ENCODE measurements at places on chromosomes 4 and X.

DNA sequence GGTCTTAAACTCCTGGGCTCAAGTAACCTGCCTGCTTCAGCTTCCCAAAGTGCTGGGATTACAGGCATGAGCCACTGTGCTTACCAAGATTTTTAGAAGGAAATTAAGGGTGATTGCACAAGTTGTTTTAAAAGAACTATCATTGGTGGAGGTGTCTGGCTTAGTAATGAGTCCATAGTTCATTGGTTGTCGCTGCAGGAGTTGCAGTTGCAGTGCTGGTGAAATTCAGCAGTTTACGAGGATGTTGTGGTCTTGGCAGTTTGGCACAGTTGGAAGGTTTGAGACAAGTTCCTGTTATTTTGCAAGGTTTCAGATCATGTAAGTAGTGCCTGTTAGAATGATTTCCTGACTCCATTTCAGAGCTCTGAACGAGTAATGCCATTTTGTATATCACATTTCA, 48.1 kb downstream of the RAB40AL start:
- DNase-seq, result no peak

- no peak for DNase-seq
Observed at GRCh38 chrX:17036171-17036961, 89.9 kb downstream of the REPS2 start.

DNA sequence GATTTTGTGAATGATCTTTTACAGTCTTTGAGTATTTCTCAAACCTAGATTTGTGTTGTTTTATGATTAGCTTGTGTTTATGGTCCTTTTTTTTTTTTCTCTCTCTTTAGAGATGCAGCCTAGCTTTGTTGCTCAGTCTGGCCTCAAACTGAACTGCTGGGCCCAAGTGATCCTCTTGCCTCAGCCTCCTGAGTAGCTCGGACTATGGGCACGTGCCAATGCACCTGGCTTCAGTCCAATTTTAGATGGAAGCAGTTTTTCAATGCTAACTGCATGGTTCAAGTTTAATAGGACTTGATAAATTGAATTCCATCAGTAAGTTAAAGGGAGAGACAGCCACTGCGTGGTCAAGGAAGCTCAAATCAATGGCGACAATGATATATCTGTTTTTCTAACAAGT, 3.8 kb upstream of the FGG start:
- no peak for DNase-seq

DNA sequence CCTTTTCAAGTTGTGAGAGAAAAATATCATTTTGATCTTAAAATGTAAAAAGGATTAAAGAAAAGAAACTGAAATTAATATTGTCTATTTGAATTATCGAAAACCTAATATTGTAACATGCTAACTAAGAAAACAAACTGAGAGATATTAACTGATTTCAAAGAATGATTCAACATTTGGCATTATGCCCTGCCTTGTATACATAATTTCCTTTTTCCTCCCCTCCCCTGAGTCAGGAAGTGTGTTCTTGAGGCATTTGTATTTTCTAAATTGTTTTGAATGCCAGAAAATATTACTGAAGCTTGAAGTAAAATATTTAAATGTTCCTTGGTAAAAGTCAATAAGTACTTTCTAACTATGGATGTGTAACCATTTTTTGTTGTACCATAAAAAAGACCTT, 49.4 kb downstream of the RPS6KA3 start:
- peak; percentile 77 for DNase-seq

- DNase-seq, result no peak
Observed at GRCh38 chr4:3075652-3075981, 1.1 kb downstream of the HTT start.

- no peak for DNase-seq
Observed at GRCh38 chrX:102745513-102745856, 24.9 kb downstream of the GPRASP3 start.

GRCh38 chr4:99215521-99215920, 3.5 kb downstream of the ADH6 start:
- DNase-seq, result no peak

- DNase-seq, result peak; percentile 70
Observed at GRCh38 chr4:97720869-97721432, 422.3 kb downstream of the STPG2 start.

DNA sequence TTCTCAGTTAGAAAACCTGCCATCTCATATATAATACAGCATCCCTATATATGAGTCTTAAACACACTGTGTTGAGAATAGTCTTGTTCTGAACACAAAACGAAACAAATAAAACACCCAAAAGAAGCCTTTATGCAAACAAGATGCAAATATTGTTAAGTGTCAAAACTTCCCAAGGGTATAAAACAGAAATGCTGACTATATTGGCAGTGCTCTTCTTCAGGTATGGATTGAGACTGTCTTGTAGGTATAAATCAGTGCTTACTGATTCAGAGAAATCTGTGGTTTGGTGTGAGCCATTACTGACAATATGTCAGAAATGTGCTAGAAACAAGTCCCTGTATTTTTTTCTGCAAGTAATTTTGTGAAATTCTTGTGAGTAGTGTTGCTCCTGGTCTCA, 82.8 kb upstream of the CTSO start:
- no peak for DNase-seq

DNA sequence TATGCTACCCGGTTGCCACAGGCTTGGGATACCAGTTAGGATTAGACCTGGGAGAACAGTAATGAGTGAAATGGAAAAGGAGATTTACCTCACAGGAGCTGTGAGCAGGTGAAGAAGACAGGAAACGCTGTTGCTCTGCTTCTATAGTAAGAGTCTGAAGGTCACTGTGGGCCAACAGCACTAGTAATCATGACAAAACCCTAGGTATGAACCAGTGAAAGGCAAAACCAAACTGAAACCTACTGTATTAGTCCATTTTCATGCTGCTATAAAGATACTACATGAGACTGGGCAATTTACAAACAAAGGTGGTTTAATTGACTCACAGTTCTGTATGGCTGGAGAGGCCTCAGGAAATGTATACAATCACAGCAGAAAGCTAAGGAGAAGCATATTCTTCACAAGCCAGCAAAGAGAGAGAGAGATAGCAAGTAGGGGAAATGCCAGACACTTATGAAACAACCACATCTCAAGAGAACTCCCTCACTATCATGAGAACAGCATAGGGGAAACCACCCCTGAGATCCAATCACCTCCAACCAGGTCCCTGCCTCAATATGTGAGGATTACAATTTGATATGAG, 736.7 kb upstream of the INTU start:
- DNase-seq, result no peak

DNA sequence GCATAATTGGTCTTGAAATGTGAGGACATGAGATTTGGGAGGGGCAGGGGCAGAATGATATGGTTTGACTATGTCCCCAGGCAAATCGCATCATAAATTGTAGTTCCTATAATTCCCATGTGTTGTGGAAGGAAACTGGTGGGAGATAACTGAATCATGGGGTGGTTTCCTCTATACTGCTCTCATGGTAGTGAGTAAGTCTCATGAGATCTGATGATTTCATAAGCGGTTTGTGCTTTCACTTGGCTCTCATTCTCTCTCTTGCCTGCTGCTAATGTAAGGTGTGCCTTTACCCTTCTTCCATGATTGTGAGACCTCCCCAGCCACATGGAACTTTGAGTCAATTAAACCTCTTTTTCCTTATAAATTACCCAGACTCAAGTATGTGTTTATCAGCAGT, 2595.9 kb downstream of the PCDH7 start:
- DNase-seq, result peak; percentile 56

- DNase-seq, result peak; percentile 22
Observed at GRCh38 chr4:157013656-157014055, 42.1 kb upstream of the PDGFC start.

DNA sequence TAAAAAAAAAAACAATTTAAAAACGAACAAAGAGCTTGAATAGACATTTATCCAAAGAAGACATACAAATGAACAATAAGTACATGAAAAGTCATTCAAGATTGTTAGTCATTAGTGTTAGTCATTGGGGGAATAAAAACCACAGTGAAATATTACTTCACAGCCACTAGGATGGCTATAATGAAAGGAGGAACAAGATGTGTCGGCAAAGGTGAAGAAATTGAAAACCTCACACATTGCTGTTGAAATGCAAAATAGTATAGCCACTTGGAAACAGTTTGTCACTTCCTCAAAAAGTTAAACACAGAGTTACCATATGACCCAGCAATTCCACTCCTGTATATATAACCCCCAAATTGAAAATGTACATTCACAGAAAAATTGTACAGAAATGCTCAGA, 45.2 kb upstream of the SLC39A8 start:
- DNase-seq, result peak; percentile 44

DNA sequence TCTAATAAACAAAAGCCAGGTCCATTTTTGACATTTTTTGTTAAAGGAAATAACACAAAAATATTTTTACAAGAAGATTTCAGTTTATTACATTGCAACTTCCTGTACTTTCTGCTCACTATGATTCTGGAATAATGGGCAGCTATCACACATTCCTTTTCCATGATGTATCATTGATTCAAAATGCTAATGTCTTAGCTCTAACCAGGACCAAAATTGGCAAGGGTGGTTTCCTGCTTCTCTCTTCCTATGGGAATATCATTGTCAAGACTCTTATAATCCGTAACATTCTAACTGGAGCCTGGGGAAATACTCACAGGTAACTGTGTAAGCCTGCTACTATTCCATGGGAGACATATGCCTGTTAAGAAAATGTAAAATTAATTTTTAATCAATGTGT, 218.6 kb downstream of the DCAF12L2 start:
- peak; percentile 8 for DNase-seq

DNA sequence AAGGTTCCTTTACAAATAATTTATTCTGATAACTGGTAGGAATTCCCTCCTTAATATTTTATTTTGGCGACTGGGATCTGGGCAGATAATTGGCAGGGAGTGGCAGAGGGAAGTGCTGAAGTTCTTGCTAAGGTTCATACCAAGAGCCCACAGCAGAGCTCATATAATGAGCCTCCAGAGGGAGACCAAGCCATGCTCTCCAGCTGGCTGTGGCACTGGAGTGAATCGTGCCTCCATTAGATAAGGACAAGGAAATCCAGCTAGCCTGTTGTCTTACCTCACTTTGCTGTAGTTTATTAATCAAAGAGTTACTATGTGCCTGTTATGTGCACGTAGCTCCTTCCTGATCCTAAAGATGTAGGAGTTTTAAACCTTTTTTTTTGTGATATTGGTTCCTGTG, 1.3 kb downstream of the ASB12 start:
- no peak for DNase-seq

- no peak for DNase-seq
Observed at GRCh38 chrX:115093191-115093590, 75.8 kb upstream of the IL13RA2 start.

DNA sequence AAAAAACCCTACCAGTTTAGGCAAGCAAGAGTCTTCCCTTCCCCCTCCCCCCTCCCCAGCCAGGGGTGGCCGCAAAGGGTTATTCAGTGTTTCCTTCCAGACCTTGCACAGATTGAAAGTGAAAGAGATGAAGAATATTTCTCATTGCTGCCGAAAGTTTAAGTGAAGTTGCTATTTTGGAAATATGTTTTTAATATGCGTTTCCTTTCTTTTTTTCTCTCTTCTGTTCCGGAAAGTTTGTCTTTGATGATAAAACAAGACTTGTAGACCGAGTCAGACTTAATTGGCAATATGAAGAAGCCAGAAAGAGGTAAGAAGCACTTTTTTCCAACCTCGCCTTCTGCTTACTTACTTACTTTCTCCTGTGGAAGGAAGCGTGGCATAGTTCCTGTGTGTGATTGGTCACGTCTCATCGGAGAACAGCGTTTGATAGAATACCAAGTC, 58.5 kb upstream of the CLCN4 start:
- no peak for DNase-seq

- DNase-seq, result no peak
Observed at GRCh38 chr4:38462367-38463055, 201.5 kb upstream of the KLF3 start.

DNA sequence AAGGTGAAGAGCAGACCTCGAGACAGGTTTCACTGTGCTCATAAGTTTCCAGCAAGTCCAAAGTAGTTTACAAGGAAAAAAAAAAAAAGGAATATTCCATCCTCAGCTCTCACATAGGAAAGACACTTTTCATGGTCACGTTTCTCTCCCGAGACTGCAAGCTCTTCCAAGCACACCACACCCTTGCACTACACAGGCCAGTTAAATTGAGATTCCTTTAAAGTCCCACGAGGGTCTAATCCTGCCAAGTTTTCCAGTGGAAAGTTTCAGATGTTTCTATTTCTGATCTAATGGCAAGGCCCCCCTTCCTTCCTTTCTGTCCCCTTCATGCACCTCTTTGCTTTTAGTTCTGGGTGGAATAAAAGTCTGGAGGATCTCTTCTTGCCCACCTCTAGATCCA, 67.9 kb upstream of the PCDH19 start:
- DNase-seq, result no peak

GRCh38 chr4:140982613-140983340, 150.5 kb downstream of the RNF150 start:
- DNase-seq, result no peak

DNA sequence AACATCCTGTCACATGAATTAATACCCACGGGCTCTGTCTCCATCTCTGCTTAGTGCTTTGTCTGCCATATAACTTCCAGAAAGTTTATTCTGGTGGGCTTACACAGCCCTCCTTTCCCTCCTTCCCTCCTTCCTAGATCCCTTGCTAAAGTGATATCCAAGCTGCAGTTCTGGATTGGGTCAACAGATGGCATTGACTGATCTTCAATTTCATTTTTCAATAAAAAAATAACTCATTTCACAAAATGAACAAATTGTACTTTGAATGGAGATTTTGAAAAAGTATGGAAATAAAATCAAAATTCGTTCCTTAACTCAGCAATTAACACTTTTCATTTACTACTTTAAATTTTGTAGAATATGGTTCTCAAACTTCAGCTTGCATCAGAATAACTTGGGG, 94.9 kb downstream of the NXF2 start:
- peak; percentile 1 for DNase-seq

All from fibroblast of pulmonary artery (primary cell).